Urinary bladder (tissue), 4 donors: ENCODE measurements at places on chromosomes 7 and 10. TPM values are rescaled to one million over a fixed set of nuclear protein-coding genes. Genes with fewer than 3 reads are reported as not detected.

Gene PAX4
- total RNA-seq: not detected

Gene ZPBP
- total RNA-seq: 0.21 TPM

DNA sequence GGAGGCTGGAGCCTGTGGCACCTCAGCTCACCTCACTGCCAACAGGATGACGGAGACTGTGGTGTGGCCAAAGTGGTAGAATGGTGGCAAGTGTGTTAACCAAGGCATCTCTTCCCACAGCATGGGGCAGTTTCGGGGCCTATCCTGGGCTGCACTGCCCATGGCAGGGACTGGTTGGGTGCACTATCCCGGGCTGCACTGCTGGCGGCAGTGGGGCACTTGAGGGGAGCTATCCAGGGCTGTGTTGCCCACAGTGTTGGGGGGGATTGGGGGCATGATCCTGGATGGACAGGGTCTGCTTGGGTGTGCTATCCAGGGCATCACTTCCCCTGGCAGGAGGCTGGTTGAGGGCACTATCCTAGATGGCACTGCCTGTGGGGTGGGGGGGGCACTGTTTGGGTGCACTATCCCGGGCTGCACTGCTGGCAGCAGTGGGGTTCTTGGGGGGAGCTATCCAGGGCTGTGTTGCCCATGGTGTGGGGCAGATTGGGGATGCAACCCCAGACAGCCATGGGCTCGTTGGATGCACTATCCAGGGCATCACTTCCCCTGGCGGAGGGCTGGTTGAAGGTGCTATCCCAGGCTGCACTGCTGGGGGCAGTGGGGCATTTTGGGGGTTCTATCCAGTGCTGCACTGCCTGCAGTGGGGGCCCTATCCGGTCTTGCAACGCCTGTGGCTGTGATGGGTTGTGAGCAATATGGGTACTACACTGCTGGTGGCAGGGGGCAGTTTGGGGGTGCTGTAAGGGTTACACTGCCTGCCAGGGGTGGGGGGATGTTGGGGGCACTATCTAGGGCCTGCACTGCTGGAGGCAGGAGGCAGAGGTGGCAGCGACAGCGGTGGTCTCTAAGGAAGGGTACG is 129.7 kb downstream of the ZNF248 start:
- DNase-seq: no peak

Gene GRK5
- total RNA-seq: 23.8 TPM

Gene RBP3
- total RNA-seq: not detected

Gene CFAP69
- 19.1 TPM for total RNA-seq

DNA sequence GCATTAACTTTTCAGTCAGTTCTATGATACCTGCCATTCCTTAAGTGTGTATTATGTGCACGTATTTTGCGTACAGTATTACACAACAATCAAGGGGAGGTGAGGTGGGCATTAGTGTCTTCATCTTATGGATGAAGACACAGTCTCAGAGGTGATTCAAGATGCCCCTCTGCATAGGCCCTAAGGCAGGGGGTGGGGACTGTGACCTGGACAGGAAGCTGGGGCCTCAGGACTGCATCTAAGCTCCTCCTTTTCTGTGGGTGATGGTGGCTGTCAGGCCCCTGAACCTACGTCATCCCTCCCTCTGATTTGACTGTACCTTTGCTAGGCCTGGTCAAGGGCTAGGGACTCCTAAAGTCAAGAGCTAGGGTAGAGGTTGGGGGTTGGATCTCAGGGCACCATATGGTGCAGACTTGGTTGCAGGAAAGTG is 38.9 kb downstream of the HK1 start:
- DNase-seq: no peak
